ENCODE measurements at places on chromosomes 3 and 15.

DNA sequence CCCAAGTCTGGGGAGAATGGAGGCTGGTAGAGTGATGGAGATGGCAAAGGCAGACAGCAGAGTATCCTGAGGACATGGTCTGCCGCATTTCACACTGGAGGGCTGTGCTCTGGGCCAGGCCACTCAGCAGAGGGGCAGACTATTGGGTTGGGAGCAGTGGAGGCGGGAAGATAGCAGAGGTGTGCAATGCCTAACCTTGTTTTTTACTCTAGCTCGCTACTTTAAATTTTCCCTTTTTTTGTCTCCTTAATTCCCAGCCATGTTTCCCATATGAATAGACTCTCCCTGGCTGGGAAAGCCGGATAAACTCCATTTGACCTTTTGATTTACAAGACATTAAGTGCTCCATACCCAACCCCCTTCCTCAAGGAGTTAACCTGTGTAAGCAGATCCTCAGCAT, 33.5 kb upstream of the ST6GAL1 start:
- DNase-seq = no peak

DNA sequence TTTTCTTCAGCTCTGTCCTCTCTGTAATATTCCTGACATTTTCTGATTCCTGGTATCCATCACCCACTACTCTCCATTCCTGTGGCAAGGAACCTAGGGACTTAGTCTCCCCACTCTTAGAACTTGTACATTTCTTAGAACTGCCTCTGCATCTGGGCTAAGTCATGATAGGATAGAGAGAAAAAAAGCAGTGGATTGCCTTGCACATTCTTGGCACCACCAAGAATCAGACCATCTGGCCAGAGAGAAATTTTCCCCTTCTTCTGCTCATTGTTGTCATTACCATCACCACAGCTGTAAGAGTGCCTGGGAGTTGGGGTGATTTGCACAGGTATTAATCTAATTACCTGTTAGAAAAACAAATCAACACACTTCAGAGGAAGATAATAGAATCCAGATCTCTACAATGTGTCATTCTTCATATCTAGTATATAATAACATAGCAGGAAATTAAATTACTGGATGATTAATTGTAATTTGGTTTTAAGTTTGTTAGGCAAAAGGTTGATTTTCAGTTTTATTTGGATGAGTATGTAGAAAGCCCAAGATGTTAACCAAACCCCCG, 264.8 kb upstream of the ZPLD1 start:
- DNase-seq = no peak

- DNase-seq = no peak
Measured at GRCh38 chr3:143333367-143333766, 213.8 kb downstream of the CHST2 start.

DNA sequence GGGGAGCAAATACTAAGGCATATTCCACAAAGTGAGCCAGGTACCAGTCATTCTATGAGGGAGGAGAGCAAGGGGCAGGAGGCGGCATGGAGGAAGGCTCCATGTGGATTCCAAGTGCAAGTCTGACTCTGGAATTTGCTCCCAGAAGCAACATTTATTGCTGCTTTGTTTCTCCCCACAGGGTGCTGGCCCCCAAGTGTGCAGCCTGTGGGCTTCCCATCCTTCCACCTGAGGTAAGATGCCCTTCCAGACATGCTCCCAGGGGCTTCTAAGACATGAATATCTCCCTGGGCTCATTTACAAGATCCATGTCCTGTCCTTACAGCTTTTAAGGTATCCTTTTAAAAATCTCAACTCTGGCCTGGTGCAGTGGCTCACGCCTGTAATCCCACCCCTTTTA, 15.9 kb upstream of the SACM1L start:
- no peak for DNase-seq

GRCh38 chr15:78726870-78727551, 84.3 kb downstream of the ADAMTS7 start:
- DNase-seq = no peak

GRCh38 chr15:91281947-91282346, 181.9 kb downstream of the SV2B start:
- DNase-seq = no peak

GRCh38 chr3:51985063-51985462, 1.7 kb downstream of the ACY1 start:
- DNase-seq = no peak

DNA sequence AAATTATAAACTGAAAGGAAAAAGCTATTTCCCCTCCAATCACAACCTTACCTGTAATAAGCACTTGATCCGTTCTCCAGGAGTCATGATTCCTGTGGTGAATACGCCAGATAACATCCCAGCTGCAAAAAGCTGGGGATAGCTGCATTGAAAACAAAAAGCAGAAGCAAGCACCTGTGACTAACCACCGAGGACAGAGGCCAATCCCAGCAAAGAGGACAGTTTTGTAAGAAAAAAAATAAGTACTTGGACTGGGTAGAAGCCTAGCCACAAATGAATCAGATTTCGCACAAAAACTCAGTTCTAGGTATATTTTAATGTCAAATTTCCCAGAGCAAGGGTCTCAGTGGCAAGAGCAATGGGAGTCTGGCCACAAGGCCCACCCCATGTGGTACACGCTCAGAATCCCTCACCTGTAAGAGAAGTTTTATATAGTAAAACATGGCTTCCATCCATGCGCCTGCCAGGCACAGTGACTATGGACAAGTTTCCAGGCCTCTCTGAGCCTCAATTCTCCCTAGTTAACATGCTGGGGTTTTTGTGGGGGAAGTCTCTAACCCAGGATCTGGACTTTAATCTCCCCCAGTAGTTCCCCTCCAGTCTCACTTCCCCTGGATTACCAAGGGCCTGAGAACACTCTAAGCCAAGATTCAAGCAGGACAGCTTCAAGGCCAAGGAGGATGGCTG, 19.2 kb downstream of the SLC25A20 start:
- no peak for DNase-seq

DNA sequence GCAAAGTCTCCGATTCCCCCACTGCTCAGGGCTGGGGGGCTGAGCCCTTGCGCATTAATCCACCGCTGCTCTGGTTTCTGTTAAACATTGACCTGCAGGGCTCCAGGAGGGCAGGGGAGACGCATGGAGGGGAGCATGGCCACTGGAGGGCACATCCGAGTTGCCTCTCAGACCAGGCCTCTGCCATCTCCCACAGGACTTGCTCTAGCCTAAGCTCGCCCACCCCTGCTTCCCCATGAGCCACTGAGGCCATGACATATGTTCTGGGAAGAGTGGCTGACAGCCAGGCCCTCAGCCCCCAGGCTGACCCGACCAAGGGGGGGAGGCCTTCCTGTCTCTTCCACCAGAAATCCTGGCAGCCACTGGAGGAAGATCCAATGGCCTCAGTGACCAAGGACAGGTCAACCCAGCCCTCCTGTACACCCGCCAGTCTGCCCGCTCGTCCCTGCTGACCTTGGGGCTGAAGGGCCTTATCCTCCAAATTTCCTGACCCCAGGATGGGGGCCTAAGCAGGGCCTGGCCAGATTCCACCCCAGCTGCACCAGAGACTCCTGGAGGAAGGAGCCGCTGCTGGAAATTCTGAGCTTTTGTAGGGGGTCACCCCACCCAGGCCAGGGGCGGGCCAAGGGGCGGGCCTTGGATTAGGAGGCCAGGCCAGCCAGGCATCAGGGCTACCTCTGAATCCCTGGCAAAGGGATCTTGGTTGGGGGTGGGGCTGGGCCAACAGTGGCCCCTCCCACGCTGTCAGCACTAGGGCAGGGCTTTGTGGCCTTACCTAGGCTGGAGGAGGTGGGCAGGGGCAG, at the start of gene HYAL1:
HYAL1 (minus strand) TSS at position 562 of the 803 bp plus-strand sequence. CDS start 618 bp downstream, outside the sequence.
- no peak for DNase-seq

- no peak for DNase-seq
Measured at GRCh38 chr3:148528024-148528423, 169.7 kb upstream of the AGTR1 start.

DNA sequence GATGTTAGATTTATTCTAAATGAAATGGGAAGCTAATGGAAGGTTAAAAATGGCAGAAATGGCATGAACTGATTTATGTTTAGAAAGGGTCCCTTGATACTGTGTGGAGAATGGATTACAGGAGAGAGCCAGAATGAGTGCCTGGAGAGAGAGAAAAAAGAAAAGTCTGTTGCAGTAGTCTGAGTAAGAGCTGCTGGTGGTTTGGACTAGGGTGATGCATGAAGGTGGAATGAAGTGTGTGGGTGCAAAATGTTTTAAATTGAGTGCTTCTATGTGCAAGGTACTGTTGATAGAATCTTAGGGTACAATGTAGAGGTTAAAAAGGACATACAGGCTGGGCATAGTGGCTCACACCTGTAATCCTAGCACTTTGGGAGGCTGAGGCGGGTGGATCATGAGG, 11.4 kb upstream of the MGA start:
- no peak for DNase-seq

GRCh38 chr15:88066636-88067330, 189.8 kb downstream of the NTRK3 start:
- DNase-seq = no peak

GRCh38 chr3:43062040-43062563, 43.8 kb downstream of the POMGNT2 start:
- no peak for DNase-seq

DNA sequence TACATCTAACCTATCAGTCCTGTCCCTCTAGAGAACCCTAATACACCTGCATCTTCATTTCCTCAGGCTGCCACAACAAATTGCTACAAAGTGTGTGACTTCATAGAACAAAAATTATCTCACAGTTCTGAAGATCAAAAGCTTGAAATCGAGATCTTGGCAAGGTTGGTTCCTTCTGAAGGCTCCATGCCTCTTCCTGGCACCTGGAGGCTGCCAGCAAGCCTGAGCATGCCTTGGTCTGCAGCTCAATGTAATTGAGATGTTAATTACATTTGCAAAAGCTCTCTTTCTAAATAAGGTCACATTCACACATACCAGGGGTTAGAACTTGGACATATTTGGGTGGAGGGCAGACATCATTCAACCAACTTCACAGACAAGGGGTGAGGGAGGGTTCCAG, 86.4 kb upstream of the ABHD17C start:
- DNase-seq = no peak

DNA sequence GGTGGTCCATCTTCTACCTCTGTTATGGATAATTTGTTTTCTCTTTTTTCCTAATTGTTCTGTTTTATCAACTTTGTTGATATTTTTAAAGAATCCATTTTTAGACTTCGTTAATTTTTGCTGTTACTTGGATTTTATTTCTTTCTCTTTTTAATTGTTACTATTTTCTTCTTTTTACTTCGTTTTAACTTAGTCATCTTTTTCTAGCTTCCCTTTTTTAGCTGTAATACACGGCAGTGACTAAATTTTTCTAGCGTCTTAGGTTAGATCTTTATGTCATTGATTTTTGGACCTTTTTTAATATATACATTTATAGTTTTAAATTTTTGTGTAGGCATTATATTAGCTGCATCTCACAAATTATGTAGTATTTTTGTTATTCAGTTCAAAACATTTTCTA, 33.1 kb downstream of the ARIH2 start:
- no peak for DNase-seq

DNA sequence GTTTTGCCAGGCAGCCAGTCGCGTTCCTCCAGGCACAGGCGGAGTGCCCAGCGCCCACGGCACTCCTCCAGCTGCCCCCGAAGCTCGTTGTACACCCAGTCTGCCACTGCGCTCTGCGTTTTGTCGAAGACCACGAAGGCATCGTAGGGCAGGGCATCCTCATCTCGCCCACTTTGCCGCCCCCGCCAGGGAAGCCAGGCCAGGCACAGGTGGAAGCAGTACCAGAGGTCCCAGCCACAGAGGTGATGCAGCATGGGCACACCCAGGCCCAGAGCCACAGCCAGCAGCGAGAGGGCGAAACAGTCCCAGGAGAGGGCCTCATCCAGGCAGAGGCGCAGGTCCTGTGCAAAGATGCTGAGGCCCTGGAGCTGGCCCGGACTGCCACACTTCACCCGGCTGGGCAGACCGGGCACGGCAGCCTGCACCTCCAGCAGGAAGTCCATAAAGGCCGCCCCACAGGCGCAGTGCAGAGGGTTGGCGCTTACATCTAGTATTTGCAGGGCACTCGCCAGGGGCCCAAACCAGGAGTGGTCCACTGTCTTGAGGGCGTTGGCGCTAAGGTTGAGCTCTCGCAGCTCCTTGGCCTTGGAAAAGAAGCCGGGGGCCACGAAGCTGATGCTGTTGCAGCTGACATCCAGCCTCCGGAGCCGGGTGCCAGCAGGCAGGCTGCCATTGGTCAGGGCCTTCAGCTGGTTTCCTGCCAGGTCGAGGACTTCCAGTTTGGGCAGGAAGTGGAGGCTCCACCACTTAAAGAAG, 3.7 kb downstream of the TLR9 start:
- DNase-seq = no peak

GRCh38 chr3:128496602-128497304, 3.8 kb upstream of the GATA2 start:
- DNase-seq = no peak

- no peak for DNase-seq
Measured at GRCh38 chr15:38522922-38523321, 41.7 kb downstream of the RASGRP1 start.

- DNase-seq = no peak
Measured at GRCh38 chr3:161560008-161560637, 63.5 kb downstream of the OTOL1 start.

GRCh38 chr3:169430707-169431404, 232.7 kb downstream of the MECOM start:
- DNase-seq = no peak

GRCh38 chr3:2554656-2555055, 456.0 kb downstream of the CNTN4 start:
- DNase-seq = no peak

DNA sequence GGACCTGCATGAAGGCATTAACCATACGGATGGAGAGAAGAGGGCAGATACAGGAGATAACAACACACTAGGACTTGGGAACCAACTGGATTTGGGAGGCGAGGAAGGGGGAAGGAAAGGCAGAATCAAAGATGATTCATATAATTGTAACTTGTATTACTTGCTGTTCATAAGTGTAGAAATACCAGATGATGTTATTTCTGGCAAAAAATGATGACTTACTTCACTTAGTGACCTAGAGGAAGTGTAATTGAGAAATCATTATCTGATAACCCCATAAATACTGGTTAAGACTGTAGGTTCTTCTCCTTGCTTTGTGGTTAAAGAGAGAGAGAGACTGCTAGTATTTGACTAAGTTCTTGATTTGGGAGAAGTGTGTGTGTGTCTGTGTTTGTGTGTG, 50.5 kb upstream of the GK5 start:
- DNase-seq = no peak

DNA sequence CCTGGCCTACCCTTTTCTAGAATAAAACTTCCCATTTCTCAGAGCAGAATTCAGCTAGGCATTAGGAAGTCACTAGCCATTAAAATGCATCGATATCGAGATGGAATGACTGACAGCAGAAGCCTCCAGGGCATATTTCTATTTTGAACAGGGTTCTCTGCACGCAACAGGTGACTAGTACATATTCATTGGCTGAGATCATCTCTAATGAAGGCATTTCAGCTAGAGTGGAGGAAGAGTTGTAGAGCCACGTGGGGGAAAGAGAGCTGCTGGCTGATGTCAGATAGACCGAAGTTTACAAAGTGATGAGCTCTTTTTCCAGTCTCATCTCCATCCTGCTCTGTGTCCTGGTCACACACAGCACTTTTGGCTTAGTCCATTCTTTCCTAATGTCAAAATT, 7.5 kb downstream of the TMEM40 start:
- no peak for DNase-seq

GRCh38 chr3:145259166-145259880, 901.7 kb downstream of the PLOD2 start:
- no peak for DNase-seq
